ENCODE measurements at places on chromosomes 7 and 10.

GRCh38 chr7:108103558-108104298 is 26.4 kb downstream of the LAMB4 start:
- peak; percentile 34 for DNase-seq

- DNase-seq = no peak
These were observed 201.3 kb upstream of the CDCA7L start for GRCh38 chr7:22146961-22147512.

DNA sequence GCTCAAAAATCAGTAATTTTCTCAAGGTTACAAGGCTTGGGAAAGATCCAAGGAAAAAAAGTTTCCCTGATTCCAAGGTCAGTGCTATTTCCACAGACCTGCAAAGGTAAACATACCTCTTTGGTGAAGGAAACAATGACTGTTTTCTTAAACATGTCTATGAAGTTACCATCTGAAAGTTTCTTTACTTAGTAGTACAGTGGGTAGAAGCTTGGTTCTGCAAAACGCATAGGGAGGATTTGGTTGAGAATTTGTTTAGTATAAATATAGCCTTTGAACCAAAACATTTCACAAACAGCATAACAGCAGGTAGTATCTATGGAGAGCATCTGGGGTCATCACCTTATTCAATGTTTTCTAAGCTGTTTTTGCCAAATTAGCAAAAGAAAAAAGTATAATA is 169.6 kb downstream of the CCSER2 start:
- no peak for DNase-seq

DNA sequence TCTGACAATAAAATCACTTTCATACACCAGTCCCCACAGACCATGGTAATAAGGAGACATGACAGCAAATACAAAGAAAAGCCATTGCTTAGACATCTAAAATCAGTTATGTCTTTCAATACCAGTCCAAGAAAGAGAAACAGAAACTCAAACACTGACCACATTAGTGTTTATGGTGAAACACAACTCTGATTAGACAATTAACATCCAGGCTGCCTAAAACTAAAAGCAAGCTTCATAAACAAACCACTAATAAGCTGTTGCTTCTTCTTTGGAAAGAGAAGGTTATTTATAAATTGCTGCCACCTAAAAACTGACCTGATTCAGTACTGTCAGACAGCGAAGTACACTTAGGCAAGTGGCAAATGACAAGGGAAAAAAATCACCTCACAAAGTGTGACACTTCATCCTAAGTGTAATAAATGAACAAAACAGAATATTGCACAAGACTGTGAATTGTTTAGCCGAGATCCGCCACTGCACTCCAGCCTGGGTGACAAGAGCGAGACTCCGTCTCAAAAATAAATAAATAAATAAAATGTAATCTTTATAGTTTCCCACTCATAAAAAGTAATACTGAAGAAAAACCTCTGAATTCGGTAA is 277.4 kb downstream of the PARD3 start:
- DNase-seq = no peak

DNA sequence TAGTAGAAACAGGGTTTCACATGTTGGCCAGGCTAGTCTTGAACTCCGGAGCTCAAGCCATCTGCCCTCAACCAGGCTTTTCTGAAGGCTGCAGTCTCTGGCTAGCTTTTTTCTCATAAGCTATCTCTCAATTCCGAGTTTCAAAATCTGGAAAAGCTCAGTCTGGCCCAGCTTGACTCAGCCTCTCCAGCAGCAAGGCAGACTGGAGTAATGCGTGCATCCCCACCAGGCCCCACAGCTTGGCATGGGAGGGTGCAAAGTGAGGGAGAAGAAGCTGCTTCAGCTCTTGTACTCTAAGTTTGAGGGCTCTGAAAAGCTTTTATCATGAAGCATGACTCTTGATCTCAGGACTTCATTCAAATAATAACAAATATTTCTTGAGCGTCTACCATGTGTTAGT is 4.8 kb downstream of the DHTKD1 start:
- no peak for DNase-seq

GRCh38 chr7:98418636-98419315 is 17.9 kb upstream of the BAIAP2L1 start:
- peak; percentile 94 for DNase-seq

- DNase-seq = no peak
These were observed 243.3 kb upstream of the CELF2 start for GRCh38 chr10:10774416-10774815.

Data from fibroblast of skin of right quadriceps (primary cell).